ENCODE measurements at places on chromosomes 6 and 20.

- DNase-seq: no peak
These were observed 88.0 kb upstream of the CD83 start for GRCh38 chr6:14029605-14030004.

- DNase-seq: no peak
These were observed 25.3 kb upstream of the PROKR2 start for GRCh38 chr20:5342021-5342420.

- DNase-seq: no peak
These were observed 194.9 kb upstream of the SMLR1 start for GRCh38 chr6:130632277-130632676.

GRCh38 chr6:25387911-25388310 is 108.7 kb downstream of the CARMIL1 start:
- no peak for DNase-seq

GRCh38 chr20:24164360-24164759 is 175.8 kb upstream of the GGTLC1 start:
- peak; percentile 57 for DNase-seq

DNA sequence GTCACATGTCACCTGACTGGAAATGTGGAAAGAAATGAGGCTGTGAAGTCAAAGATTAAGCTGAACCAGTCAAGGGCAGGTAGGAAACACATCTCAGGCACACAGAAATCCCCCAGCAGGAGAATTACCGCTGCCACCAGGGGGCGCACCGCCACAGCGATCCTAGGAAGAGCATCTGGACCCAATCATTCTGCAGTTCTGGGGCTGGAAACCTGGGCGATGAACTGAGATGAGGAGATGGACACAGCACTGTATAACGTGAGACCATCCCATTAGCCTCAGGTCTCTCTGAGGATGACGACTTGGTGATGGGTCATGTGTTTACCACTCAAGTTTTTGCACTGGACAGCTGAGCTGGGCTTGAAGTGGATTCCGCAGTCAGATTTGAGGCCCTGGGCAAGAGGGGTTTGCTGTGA is 6.5 kb upstream of the SLC24A3 start:
- DNase-seq: peak; percentile 89

DNA sequence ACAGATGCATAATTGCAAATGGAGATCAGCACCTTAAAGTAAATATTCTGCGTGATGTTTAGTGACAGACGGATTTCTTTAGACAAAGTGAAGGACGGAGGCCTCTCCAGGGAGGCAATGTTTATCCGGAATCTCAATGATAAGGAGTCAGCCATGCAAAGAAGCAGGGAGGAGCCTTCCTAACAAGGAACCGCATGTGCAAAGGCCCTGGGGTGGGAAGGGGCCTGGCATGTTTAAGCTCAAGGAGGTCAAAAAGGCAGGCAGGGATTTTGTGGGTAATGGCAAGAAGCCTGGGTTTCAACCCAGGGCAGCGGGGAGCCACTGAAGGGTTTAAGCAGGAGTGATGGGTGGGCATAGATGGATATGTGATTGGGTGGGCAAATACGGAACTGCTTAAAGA is 678 bp downstream of the BPIFB3 start:
- no peak for DNase-seq

DNA sequence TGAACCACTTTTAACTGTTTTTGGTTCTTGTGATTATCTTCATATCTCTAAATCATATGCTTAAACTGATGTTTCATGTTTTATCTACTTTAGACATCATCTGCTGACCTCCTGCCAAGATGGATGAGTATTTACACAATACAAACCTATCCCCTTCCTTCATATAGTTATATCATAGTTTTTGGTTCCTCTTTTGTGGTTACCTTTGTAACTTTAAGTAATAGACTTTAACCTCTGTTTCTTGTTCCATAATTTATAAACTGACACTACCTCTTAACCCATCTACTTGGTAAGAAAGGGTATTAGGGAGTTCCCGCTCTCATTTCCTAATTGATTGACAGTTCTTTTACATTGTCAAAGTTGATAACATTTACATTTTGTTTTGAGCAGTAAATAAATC is 11.9 kb downstream of the PCMT1 start:
- no peak for DNase-seq

- DNase-seq: no peak
These were observed 273.9 kb upstream of the THEMIS start for GRCh38 chr6:128174724-128175123.

- no peak for DNase-seq
These were observed 12.1 kb downstream of the RBCK1 start for GRCh38 chr20:420166-420620.

GRCh38 chr6:155538708-155539390 is 83.2 kb upstream of the NOX3 start:
- no peak for DNase-seq

- DNase-seq: no peak
These were observed 160.2 kb upstream of the MARCKS start for GRCh38 chr6:113696960-113697359.

DNA sequence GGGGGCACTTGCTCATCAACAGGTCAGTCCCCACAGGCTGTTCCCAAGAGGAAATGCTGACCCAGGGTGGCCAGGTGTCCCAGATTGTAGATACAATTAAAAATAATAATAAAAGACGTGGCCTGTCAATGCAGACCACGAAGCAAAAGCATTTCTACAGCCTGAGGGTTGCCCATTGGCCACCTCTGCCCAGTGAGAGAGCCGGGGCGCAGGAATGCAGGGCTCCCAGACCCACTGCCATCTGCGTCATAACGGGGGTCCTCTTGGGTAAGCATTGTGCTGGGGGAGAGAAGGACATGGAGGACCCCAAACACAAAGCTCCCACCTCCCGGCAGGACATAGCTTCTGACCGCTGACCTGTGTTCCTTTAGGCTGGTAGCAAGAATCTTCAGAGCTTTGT is 22.9 kb upstream of the AFDN start:
- no peak for DNase-seq

- no peak for DNase-seq
These were observed 72.4 kb upstream of the TNFAIP3 start for GRCh38 chr6:137794516-137795201.

GRCh38 chr6:15427331-15428070 is 181.6 kb downstream of the JARID2 start:
- no peak for DNase-seq

DNA sequence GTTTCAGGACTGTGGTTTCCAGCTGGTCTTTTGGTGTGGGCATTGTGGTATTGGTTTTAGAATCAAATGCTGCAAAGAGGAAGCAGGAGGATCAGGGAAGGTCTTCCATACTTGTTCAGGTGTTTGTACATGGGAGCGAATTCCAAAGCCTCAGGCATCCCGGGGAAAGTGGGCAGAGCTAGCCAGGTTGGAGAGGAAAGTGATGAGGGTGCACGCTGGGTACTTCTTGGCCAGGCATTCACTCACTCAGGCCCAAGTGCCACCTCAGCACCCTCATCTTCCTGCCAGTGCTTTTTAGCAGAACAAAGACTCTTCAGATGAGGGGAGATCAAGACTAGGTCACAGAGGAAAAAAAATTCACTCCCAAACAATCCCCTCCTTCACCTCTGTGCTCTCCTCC is 241.1 kb upstream of the TBX18 start:
- no peak for DNase-seq

- DNase-seq: peak; percentile 55
These were observed 971 bp downstream of the RBCK1 start for GRCh38 chr20:408843-409696.

GRCh38 chr20:63307538-63308217 is 14.7 kb downstream of the COL20A1 start:
- no peak for DNase-seq

DNA sequence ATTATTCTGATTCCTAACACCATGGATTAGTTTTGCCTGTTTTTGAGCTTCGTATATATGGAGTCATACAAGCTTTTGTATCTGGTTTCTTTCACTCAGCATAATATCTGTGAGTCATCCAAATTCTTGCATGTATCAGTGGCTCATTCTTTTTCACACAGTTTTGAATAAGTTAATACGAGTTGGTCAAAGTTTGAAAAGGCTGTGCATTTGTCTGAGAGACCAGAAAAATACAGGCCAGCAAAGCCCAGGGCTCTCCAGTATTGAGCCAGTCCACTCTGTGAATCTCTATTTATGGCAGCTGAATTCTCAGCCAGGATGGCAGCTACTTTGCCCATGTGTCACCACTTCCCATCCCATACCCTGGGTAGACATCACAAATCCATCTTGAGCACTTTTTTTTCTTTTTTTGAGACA is 7.2 kb upstream of the CHMP4B start:
- no peak for DNase-seq

DNA sequence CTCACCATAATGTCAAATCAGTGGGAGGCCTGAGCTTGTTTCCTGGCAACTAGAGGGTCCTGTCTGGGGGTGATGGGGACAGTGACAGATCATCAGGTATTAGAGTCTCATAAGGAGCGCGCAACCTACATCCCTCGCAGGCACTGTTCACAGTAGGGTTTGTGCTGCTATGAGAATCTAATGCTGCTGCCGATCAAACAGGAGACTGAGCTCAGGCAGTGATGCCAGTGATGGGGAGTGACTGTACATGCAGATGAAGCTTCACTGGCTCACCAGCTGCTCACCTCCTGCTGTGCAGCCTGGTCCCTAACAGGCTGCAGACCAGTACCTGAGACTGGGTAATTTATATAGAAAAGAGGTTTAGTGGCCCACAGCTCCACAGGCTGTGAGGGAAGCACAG is 147.3 kb downstream of the TTLL2 start:
- no peak for DNase-seq

DNA sequence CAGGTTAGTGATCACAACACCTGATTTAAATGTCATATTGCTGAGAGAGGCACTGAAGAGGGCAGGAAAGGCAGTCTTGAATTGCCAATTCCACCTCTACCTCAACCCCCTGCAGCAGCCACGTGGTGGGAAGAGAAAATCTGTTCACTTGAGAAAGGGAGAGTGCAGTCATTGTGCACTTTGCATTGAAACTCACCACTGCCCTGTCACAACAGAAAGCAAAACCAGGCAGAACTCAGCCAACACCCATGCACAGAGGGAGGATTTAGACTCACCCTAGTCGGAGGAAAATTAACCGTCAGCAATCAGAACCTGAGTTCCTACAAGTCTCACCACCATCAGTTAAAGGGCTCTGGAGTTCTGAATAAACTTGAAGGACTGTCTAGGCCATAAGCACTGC is 1040.2 kb downstream of the HACE1 start:
- no peak for DNase-seq

- no peak for DNase-seq
These were observed 262.5 kb downstream of the BTBD3 start for GRCh38 chr20:12180107-12180661.

DNA sequence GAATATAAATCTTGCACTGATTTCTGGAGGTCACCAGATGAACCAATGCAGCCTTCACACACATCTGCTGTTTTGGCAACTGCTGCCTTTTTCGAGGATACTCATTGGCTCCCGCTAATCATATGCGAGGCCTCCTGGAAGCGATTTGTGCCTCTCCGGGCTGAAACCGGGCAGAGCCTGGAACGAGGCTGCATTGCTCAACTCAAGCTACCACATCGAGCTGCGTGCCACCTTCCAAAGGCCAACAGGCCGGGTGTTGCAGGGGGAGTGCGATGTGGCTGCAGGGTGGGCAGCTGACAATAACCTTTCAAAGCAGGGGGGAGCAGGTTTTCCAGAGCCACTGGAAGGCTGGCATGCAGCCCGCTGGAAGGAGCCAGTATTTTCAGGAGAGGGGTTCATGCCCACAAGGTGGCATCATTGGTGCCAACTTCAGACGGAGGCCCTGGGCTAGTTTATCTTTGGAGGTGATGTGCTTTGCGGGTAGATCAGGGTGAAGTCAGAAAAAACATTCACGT is 122.6 kb upstream of the IFNGR1 start:
- DNase-seq: peak; percentile 36

- no peak for DNase-seq
These were observed 93.5 kb downstream of the ERMARD start for GRCh38 chr6:169844946-169845345.

DNA sequence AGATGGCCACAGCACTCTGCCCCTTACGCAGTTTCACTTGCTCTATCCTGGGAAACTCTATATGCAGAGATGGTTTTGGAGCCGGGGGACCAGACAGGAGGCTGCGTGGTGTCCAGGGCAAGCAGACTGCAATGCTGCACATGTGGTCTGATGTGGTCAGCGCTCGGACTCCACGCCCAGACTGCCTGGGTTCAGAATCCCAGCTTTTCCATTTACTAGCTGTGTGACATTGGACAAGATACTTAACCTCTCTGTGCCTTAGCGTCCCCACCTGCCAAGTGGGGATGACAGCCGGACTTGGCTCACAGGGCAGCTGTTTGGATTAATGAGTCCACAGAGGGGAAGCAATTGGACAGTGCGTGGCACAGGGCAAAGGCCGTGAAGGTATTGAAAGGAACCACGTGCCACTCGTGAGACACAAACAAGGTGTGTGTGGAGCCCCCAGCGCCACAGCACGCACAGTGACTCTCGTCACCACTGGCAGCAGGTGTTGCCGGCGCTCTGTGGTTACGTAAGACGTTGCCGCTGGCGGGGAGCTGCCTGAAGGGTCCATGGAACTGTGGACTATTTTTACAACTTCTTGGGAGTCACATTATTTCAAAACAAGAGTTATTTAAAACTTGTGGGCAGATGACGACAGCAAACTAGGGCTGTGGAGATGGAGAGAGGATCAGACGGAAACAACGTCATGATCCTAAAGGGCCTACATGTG is 201.4 kb downstream of the PREX1 start:
- no peak for DNase-seq

DNA sequence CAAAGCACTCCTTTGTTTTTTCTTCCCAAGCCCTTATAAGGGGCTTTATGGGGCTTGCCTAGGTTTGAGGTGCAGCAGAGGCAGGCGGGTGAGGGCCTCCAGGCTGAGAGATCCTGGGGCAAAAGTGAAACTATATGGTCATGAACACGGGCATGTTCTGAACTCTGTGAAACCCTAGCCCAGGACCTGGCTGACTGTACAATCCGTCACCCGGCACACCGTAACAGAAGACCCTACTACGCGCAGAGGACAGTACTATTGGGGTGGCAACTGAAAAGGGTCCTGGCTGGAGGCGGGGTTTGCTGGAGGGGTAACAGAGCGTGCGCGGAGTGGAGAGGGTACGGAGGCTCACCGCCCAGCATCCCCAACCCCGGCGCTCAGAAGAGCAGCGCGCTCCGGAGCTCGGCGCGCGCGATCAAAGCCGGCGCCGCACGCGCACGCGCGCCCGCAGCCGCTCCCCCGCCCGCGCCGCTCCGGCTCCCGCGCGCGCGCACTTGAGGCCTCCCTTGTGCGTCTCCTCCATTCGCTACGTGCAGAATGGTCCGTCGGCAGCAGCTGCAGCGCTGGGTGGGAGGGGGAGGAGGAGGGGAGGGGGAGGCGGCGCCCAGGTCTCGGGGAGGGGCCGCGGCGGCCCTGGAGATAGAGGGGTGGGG is 54.2 kb downstream of the MRPL14 start:
- peak; percentile 91 for DNase-seq

DNA sequence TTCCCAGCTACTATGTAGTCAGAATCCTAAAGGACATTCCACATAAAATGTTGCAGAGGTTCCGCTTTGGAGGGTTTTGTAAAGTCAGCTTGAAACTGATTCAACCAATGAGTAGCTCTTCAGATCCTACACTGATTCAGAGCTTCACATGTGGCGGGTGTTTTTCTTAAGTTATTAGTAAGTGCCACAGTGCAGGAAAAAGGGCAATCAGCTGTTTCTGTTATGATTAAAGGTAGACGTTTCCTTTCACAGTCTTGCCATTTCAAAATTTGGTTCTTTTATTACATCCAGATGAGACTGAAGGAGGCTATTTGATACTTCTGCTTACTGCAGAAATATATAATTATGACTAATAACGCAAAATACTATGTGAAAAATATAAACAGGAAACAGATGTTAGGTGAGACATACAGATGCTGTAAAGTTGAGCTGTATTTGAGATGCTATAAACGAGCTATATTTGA is 443.9 kb downstream of the CDKAL1 start:
- no peak for DNase-seq

All from stimulated activated CD8-positive, alpha-beta memory T cell treated with anti-CD3 and anti-CD28 coated beads, Interleukin-4, amount 100 ng/mL, for 48 hours (primary cell).